ENCODE measurements at places on chromosomes 3 and 15.

DNA sequence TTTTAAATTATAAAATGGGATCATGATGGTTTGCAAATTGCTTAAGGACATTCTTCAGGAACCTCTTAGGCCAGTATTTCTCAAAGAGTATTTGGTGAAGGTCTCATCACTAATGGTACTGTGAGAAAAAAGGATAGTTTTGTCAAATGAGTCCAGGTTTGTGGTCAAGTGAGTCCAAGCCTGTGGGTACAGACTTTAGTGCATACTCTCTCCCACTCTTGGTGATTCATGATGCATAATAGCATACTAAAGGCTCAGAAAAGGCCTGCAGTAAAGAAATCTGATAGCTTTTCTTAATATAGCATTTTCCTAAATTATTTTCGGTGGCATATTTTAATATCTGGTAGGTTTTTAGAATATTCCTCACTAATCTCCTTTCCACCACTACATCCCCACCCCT, 20.0 kb downstream of the BOC start:
- no peak for DNase-seq

DNA sequence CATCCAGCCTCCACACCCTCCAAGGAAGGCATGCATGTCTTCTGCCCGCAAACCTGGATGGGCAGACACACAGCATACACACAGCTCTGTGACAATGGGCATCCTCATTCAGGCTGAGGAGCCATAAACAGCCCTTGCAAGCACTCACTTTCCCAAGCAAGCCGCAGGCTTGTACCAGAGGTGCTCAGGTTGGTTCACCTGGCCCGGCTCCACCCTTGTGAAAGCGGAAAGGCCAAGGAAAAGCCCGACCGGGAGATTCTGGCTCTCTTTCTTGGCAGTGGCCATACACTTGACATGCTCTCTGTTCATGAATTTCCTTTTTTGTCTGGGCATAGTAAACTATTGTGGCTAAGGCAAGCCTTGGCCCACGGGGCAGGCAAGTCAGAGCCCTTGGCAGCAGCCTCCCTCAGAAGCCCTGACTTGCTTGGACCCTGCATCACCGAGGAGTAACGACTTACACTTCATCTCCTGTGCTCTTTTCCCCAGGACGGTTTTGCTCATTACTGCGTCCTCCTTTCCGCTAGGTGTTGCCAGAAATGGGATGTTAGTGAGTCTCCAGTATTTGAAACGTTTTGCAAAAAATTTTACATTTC, 74.6 kb upstream of the BNC1 start:
- no peak for DNase-seq

DNA sequence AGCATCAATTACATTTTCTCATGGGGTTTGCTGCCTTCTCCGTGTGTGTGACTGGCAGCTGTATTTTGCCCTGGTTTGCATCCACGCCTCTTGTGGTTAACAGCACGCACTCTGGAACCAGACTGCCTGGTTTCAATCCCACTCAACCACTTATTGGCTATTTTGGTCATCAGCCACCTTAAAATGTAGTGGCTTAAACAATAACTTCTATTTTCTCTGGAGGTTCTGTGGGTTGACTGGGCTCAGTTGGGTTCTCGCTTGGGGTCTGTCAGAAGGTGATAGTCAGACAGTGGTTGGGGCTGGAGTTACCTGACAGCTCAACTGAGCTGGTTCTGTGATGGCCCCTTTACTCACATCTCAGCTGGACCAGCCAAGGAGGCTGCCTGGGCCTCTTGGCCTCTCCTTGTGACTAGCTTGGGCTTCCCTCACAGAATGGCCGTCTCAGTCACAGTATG, 36.8 kb downstream of the EHD4 start:
- DNase-seq, result no peak

- DNase-seq, result peak; percentile 83
Observed at GRCh38 chr3:9352917-9353752, 9.7 kb upstream of the THUMPD3 start.

- no peak for DNase-seq
Observed at GRCh38 chr15:75228787-75229186, 27.1 kb downstream of the C15orf39 start.

- no peak for DNase-seq
Observed at GRCh38 chr3:12752102-12752501, 7.0 kb downstream of the TMEM40 start.

GRCh38 chr3:86921971-86922680, 68.8 kb downstream of the VGLL3 start:
- DNase-seq, result no peak

- no peak for DNase-seq
Observed at GRCh38 chr3:69250014-69250413, 127.6 kb upstream of the LMOD3 start.

- no peak for DNase-seq
Observed at GRCh38 chr3:127276396-127276795, 11.4 kb downstream of the PRR20G start.

Data from Kasumi-1 (cell line).